ENCODE measurements at places on chromosomes 4 and X. TPM values are rescaled to one million over a fixed set of nuclear protein-coding genes. Genes with fewer than 3 reads are reported as not detected.

Gene OPHN1
- 6.8 TPM for polyA plus RNA-seq

Gene TNIP3
- polyA plus RNA-seq: not detected

- no peak for DNase-seq
Measured at GRCh38 chrX:65866773-65867172, 173.1 kb downstream of the VSIG4 start.

GRCh38 chrX:106999002-106999975 is 723 bp downstream of the MORC4 start:
- DNase-seq: peak; percentile 47

DNA sequence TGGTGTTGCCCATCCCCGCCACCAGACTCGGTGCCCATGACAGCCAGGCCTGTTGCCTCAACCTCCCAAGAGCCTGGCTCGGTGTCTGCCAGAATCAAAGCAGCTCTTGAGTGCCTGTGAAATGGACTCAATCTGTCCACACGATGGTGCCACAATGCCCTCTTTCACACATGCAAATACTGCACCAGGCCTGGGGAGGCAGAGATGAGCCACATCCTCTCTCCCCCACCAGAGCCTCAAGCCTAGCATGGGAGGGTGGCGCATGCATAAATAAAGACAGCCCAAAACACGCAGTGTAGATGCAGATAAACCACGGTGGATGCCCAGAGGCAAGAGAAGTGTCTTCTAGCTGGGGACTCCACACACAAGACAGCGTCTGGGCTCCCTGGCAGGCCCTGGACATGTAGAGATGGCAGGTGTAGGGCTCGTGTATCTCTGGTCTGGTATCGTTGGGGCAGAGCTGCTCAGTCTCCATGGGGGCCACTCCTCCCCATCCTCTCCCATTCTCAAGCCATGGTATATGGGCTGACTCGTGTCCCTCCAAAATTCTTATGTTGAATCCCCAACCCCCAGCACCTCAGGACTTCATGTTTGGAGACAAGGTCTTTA is 65.6 kb downstream of the JAKMIP1 start:
- no peak for DNase-seq

Data from brain (organoid and tissue), 16 donors.